Femur (tissue), 1 donor: ENCODE measurements at places on chromosomes 12 and 14.

DNA sequence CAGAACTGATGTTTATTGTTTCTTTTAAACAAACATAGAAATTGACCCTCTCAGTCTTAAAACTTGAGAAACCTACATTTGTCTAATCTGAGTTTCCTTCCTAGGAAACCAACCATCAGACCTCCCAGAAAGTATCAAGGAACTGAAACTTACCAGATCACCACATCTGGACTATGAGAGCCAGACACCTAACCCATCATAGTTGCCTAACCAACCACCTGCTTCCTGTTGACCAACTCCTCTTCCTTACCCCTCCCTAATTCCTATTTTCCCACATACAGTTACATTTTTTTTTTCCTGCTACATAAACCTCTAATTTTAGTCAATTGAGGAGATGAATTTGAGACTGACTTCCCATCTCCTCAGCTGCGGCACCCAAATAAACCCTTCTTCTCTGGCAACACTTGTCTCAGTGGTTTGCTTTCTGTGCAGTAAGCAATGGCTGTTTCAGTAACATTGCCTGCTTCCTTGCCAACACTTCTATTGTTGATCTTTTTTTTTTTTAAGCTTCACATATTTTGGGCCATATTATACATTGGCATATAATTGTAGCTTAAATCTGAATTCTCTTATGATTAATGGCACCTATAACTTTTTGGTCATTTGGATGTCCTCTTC is 34.3 kb downstream of the KLRD1 start:
- no peak for DNase-seq

GRCh38 chr12:115070313-115070712 is 386.3 kb upstream of the TBX3 start:
- DNase-seq: no peak

GRCh38 chr14:49920935-49921334 is 28.1 kb downstream of the ARF6 start:
- no peak for DNase-seq

DNA sequence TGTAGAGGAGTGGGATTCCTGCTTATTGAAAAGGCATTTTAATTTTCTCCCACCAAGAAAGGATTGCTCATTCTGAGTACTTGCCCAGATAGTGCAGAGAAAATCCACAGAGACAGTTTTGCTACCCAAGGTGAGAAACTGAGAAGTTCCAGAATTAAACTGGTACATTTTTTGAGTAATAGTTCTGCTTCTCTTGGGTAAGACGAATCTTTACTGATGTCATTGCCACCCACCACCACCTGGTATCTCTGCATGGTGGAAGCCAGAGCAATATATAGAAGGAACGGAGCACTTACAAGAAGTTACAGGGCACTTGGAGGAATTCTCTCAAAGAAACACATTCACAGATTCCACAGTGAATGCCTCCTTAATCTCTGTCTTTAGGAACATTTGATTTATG is 20.7 kb upstream of the FRMD6 start:
- DNase-seq: no peak

GRCh38 chr14:88993946-88994345 is 169.5 kb downstream of the TTC8 start:
- DNase-seq: no peak

GRCh38 chr14:78153064-78153341 is 17.2 kb upstream of the NRXN3 start:
- DNase-seq: no peak

GRCh38 chr14:59126714-59127436 is 61.6 kb upstream of the DAAM1 start:
- peak; percentile 33 for DNase-seq

DNA sequence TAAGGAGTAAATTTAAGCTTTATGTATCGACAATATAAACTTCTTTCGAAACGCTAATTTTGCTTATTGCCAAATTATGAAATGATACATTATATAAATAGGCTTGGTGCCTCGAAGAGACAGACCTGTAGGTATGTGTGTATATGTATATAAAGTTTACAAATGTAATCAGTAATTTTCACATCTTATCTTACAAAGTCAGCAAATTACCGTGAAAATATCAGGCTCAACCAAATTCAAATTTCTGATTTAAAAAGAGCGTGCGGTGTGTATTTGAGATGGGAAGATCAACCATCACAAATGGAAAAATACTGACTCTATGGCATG is 605 bp downstream of the ZCRB1 start:
- DNase-seq: no peak

GRCh38 chr14:68762953-68763764 is 29.7 kb downstream of the ZFP36L1 start:
- DNase-seq: peak; percentile 68

- no peak for DNase-seq
Observed at GRCh38 chr14:35297706-35298105, 5.5 kb downstream of the PSMA6 start.

GRCh38 chr12:69916544-69917235 is 91.7 kb downstream of the MYRFL start:
- DNase-seq: peak; percentile 63

DNA sequence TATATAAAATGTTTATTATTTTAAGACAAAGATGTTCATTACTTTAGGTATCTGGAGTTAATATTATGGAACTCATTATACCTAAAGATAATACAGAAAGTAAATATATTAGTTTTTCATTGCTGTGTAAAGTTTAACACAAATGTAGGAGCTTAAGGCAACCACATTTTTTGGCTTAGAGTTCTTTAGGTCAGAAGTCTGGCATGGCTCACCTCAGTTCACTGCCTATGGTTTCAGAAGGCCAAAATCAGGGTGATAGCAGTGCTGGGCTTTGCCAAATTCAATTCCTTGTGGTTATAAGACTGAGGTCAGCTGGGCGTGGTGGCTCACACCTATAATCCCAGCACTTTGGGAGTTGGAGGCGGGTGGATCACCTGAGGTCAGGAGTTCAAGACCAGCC is 35.5 kb upstream of the PRPF39 start:
- DNase-seq: no peak

DNA sequence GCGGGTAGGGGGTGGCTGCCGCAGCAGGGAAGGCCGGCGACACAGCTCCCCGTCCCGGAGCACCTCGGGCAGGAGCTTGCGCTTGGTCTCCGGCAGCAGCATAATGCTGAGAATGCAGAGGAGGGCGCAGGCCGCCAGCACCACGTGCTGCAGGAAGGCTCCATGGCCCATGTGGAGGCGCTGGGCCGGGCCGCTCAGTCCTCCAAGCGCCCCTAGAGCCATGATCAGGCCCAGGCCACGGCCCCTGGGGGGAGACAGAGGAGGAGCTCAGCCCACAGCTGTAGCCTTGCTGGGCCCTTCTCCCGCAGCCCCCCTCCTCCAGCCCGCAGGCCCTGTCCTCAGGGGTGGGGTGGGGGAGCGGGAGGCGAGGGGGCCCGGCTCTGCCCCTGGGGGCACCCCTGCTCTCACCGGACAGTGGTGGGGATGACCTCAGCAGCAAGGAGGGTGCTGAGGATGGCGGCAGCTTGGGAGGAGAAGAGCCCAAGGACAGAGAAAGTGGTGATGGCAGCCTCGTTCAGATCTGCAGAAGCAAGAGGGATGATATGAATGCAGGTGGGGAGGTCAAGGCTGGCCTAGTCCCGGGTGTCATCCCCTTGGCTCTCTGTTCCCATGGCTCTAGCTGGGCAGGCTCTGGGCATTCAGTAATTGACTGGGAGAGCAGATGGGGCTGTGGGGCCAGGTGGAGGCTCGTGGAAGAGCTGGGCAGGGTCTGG is 5.8 kb downstream of the SLC22A17 start:
- DNase-seq: no peak

GRCh38 chr12:50246873-50247612 is 36.3 kb downstream of the LIMA1 start:
- peak; percentile 50 for DNase-seq

DNA sequence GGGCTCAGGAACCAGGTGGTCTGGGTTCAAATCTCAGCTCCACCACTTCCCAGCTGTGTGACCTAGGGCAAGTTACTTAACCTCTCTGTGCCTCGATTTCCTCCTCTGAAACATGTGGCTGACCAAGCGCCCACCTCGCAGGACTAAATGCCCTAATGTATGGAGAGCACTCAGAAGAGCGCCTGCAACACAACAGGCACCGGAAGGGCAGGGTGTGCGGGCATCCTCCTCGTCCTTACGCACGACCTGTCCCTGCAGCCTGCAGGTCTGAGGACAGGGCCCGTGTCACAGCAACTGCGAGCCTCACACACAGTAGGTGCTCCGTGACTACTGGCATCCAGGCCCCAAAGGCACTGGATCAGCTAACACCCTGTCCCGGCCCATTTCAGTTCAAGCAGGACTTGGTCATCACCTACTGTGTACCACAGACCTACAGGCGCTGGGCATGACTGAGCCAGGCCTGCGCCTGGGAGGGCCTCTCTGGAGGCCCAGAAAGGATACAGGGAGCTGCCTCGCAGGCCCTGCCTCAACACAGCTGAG is 131.5 kb downstream of the NCOR2 start:
- no peak for DNase-seq

DNA sequence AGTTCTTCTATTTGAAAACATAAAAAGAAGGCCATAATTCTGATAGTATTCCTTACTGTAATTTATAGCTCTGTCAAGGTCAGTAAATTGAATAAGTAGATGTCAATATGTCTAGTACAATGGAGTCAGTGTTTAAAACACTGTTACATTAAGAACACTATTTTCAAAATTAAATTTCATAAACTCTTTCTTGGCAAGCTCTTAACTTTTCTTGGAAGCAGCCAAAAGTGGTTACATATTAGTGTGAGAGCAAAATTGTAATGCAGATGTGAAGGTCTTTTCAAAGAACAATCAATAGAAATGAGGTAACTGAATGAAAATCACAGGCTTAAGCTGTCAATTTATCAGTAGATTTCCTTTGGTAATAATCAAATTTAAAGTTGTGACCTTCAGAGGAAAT is 722.4 kb upstream of the NOVA1 start:
- DNase-seq: no peak

DNA sequence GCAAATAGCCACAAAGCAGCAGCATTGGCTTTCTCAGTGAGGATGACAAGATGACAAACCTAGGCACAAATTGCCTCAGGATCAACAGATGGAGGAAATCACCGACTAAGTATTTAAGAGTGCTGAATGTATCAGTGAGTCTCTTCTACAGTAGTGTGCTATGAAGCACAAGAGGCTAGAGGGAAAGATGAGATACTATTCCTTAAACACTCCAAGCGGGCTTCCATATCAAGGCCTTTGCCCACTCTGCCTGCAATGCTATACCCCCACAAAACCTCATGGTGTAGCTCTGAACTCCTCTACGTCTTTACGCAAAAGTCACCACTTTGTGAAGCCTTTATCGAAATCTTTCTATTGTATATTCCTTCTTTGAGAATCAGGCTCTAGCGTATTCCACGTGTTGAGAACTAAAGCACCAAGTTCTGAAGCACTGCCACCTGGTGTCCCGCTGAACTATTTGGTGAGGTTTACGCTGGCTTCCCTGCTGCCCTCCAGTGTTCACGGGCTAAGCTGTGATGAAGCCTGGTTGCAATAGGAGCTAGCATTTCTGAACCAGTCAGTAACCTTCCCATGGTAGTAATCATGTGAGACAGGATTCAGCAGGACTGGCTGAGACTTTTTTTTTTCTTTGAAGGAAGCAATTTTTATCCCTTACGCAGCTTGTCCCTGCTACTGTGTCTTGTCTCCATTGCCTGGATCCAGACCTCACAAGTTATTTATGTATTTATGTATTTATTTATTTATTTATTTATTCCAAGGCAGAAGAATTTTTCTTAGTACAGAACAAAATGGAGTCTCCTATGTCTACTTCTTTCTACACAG is 426.5 kb upstream of the OR4E1 start:
- DNase-seq: peak; percentile 66

DNA sequence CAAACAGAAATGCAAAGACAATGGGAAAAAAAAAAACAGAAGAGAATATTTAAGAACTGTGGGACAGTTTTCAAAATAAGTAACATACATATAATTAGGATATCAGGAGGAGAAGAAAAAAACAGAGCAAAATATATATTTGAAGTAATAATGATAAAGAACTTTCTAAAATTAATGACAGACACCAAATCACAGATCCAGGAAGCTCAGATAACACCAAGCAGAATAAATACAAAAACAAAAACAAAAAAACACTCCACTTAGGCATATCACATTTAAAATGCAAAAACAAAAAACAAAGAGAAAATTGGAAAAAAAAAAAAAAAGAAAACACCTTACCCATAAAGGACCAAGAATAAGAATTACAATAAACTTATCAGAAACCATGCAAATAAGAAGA is 9.6 kb upstream of the RFX4 start:
- DNase-seq: no peak

DNA sequence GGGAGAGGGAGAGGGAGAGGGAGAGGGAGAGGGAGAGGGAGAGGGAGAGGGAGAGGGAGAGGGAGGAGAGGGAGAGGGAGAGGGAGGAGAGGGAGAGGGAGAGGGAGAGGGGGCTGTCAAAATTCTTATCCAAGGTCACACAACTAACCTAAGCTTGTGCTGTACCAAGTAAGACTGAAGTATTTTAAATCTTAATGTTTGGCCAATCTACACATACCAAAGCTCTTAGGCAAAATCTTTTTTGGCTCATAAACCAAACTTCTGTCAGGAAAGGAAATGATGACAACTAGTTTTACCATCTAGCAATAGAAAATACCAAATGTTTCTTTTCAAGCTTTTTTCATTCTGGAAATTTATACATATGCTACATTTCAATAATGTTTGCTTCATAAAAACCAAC is 33.8 kb downstream of the CCDC38 start:
- no peak for DNase-seq

DNA sequence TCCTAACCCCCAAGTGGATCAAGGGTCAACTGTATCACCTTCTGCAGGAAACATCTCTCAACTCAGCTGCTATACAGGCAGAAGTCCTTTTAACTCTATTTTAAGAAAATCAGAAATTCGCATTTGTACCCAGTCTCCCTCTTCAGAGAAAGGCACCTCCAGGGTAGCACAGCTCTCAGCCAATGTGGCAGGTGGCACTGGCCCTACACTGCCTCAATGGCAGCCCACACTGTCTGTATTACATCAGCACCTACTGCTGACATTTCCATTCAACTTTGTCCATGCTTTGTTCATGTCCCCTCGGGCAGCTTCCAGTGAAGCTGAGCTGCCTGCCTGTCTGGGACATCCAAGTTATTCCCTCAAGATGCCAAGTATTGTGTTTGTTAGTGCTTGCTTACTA is 8.8 kb downstream of the SPTSSA start:
- DNase-seq: no peak

DNA sequence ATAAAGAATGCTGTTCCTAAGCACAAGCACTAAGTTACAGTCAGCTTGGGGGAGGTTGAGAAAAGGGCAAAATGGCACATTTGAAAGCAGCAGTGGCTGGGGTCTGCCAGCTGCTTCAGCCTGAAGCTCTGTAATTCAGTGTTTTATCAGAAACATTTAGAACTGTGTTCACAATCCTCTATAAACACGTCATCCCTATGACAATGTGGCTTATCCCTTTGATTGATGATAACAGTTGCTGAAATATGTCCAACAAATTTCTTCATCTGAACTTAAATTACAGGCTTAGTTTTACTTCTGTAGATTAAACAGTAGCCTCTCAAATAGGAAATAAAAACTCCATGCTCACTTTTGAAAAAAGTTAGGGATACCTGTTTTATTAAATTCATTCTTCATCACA is 108.8 kb downstream of the VEZT start:
- DNase-seq: no peak

- peak; percentile 64 for DNase-seq
Observed at GRCh38 chr12:67943141-67943892, 45.9 kb upstream of the IFNG-AS1 start.

- DNase-seq: no peak
Observed at GRCh38 chr14:24233538-24233866, 773 bp downstream of the GMPR2 start.
